Activated naive CD4-positive, alpha-beta T cell treated with anti-CD3 and anti-CD28 coated beads, Interleukin-2, amount 50 U/mL, for 72 hours (primary cell): ENCODE measurements at places on chromosomes 1 and 21. TPM values are rescaled to one million over a fixed set of nuclear protein-coding genes. Genes with fewer than 3 reads are reported as not detected.

Gene TDRD5
- total RNA-seq, result not detected

Gene BTF3L4
- 29.9 TPM for total RNA-seq

Gene TRIM67
- total RNA-seq, result 0.02 TPM

Gene ZNF648
- 0.12 TPM for total RNA-seq

Gene TNFRSF25
- 88.5 TPM for total RNA-seq

Gene SPATA21
- not detected for total RNA-seq

Gene HAO2
- not detected for total RNA-seq
